ENCODE measurements at places on chromosomes 5 and 9.

DNA sequence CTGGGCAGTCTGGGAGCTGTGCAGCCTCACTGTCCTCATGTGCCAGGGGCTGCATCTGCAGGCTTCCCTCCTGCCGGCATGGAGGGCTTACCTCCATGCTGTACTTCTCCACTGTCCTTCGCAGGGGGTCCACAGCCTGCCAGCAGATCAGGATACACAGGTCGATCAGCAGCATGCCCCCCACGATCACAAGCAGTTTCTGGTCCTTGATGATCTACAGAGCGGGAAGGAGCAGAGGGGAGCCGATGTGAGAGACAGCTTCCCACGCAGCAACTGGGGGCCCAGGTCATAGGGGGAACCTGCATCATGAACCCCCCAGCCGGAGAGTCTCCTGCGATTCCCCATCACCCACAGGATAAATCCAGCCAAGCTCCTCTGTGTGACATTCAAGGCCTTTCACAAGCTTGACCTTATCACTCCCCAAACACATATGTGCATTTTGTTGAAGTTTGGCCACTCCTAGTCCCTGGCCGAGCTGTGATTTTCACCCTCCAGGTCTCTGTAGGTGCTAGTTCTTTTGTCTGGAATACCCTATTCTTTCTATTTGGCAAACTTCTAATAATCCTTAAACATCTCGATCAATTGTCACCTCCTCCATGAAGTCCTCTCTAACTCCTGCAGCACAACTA lies 107.3 kb upstream of the TBC1D2 start:
- no peak for DNase-seq

DNA sequence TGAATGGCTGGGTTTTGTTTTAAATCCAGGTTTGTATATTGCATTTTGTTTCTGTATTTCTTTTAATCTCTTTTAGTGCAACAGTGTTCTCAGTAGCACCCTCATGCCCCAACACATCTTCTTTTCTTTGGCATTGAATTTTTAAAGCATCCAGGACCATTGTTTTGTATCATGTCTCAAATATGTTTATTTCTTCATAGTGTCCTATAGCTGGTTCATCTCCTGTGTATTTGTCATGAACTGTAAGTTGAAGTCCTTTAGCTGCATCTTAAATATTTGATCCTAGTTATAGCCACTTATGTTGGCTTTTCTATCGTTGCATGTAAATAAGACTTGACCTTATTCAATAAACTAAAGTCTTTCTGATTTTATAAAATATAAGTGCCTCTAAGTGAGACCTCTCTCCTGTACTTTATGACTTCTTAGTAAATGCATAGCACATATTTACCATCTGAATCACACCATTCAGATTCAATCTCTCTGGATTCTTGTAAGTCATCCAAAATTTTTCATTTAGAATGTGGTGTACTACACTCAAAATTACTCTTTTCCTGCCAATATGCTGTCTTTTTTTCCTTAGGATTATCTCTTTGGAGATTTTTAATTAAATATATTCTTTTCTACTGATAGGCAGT lies 21.0 kb upstream of the ERCC6L2 start:
- no peak for DNase-seq

DNA sequence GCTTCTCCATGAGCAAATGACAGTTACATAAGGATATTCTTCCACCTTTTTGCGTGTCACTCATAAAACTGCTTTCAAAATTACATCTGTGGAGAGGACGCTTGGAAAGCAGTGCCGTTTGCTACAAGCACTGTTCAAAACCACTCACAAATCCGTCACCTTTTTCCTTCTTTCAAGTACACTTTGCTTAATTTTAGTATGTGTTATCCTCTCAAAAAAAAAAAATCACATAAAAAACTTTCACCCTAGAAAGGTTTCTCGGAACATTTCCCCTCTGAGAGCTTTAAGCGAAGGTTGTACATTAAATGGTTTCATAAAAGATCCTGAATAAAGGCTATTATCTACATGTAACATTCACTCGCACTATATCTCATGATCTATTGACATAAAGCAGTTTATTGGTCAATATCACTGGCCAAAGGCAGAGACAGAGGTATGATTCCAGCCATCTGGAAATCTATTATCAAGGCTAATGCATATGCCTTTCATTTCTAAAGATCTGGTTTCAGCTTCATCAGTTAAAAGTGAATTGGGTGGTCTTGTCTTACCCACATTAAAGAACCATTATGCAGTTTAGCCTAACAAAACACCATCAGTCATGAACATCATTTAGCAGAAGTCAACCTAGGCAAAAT lies 163.6 kb downstream of the ENC1 start:
- DNase-seq: no peak

- no peak for DNase-seq
Measured at GRCh38 chr9:77170991-77171699, 6.2 kb upstream of the VPS13A start.

DNA sequence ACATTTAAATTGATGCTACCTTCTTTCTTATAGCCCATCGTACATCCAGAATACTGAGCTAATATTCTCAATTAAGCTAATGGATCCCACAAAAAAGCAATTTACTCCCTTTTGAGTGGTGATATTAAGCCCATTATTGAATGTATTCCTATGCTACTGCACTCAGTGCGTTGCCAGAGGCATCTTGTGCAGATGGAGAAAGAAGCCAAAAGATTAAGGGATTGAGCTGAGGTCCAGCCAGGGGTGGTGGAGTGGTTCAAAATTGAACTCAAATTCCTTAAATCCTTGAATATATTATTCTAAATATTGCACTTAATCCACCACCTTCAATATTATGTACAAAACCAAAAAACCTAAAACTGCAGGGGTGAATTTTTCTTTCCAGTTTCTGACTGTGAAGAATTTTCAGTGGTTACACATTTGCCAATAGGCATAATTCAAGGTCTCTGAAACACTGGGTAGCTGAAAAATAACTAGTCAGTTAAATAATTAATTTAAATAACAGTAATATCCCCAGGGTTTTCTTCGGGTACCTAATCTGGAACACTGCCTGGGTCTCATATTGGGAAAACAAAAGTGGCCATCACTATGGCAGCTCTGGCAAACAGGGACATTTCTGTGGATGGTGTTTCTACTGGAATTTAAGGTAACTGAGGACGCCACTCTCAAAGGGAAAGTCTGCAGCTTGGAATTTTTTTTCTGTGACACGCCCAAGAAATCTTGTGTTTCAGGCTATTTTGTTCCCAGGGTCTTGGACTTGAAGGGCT lies 6.2 kb upstream of the LIFR start:
- DNase-seq: no peak

- DNase-seq: no peak
Measured at GRCh38 chr9:109224751-109225150, 57.7 kb upstream of the FRRS1L start.

DNA sequence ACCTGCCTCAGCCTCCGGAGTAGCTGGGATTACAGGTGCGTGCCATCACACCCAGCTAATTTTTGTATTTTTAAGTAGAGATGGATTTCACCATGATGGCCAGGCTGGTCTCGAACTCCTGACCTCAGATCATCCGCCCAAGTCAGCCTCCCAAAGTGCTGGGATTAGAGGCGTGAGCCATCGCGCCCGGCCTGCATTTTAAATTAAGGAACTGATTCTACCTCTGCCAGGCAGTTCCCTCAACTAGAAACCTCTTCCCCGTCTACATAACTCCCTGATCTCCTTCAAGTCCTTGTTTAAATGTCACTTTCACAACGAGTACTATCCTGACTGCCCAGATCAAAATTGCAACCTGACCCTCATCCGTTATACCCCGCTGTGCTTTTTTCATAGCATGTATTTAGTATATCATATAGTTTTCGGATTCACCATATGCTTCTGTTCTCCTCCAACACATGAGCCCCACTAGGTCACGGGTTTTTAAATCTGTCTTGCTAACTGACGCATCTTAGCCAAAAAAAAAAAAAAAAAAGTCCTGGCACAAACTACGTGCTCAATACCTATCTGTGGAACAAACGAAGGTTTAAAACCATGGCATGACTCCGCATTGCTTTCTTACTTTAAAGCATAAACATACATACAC lies 858 bp upstream of the SOWAHA start:
- DNase-seq: no peak

GRCh38 chr5:52869391-52869790 lies 81.7 kb downstream of the ITGA1 start:
- DNase-seq: no peak

DNA sequence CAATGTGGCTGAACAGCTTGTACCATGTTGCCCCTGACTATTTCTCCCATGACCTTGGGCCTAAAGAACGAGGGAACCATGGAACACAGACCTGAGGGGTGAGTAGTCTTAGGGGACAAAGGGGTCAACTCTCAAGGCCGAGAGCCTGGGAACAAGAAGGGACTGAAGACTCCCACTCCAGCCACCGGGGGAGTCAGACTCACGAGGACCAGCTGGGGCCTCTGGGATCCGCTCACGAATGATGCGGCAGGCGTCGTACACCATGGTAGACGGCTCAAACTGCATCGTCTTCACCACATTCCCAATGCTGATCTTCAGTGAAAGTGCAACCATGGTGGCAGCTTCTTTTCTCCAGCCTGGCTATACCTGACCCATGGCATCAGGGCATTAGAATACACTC lies 6.6 kb downstream of the TLN1 start:
- no peak for DNase-seq

GRCh38 chr5:139342423-139342723 lies 719 bp downstream of the PAIP2 start:
- no peak for DNase-seq

- no peak for DNase-seq
Measured at GRCh38 chr9:4680750-4681149, 1.4 kb downstream of the CDC37L1 start.

DNA sequence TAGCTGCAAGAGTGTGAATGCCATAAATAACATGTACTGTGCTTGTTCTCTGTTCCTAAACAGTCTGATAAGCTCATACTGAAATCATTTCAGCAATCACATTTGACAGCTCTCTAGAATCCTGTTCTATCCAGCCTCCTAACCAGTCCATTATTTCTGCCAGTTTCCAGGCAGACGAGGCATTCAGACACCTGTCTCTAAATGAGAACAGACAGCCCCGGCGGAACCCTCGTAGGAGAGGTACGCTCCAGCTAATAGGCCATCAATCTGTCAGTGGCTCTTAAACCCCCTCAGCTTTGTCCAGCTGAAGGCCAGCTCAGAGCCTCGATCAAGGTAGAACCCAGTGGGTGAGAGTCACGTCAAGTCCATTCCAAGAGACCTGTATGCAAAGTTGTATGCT lies 272.3 kb downstream of the GLIS3 start:
- DNase-seq: no peak

Measured in stimulated activated naive CD4-positive, alpha-beta T cell (primary cell).